ENCODE measurements at places on chromosomes 13 and 19.

GRCh38 chr19:19592690-19593089, 25.8 kb downstream of the PBX4 start:
- no peak for DNase-seq

DNA sequence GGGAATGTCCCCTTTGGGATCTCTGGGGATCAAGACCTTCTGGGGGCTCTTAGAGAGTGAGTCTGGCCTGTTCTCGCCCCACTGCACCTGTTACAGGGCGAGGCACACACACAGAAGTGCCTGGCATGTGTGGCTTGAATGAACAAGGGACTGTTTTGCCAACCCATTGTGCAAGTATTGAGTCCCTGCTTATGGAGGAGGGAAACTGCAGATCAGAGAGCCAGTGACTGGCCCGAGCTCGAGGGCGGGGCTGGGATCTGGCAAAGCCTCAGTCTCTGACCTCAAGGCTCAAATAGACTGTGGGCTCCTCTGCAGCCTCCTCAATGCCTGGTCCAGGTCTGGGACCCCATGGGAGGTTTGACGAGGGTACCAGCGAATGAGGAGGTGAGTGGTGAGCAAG, 5.5 kb downstream of the RAVER1 start:
- DNase-seq, result no peak

DNA sequence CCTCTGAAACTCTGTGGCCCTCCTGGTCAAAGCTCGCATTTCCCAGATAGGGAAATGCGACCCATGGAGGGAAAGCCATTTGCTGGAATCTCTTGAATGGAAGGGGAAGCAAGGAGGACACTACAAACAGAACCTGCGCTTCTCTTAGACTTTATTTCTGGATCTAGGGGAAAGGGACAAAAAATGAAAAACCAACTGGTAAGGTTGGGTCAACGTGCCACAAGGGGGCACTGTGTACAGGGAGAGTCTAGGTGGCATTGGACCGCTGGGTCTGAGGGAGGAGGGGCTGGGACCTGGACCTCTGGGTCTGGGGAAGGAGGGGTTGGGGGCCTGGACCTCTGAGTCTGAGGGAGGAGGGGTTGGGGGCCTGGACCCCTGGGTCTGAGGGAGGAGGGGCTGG, 5.0 kb downstream of the KLK4 start:
- DNase-seq, result no peak

- DNase-seq, result no peak
These were observed 32.3 kb downstream of the ITM2B start for GRCh38 chr13:48265217-48265815.

DNA sequence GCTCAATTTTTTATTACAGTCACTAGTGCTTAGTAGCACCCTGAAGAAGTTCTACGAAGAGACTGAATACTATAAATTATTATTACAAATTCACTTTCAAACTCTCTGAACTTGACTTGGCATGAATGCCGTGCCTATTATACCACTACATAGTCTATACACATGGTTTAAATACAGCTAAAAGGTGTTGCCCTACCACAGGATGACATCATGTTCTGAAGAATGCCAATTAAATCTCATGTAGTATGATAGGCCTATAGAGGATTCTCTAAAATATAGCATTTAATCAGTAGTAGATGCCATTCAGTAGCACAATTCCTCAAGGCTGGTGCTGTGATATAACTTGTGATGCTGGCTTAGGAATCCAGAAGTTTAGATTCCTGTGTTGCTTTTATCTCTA, 16.7 kb upstream of the POSTN start:
- DNase-seq, result no peak

- DNase-seq, result no peak
These were observed 137.9 kb downstream of the RGCC start for GRCh38 chr13:41595298-41595697.

- no peak for DNase-seq
These were observed 311.3 kb downstream of the DLEU7 start for GRCh38 chr13:50531917-50532899.

DNA sequence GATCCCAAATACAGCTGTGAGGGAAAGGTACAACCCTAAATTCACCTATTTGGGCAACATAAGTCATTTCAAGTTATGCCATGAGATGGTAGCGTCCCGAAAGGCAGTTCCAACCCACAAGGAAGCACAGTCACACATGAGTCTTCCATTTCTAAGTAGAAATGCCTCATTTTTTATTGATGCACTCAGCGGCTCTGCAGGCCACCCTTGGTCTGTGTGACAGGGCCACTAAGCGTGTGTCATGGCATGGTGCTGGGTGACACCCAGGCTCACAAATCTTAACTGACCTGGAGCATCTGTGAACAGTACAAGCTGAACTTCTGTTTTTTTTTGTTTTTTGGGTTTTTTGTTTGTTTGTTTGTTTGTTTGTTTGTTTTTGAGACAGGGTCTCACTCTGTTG, 15.1 kb downstream of the RAB20 start:
- no peak for DNase-seq

DNA sequence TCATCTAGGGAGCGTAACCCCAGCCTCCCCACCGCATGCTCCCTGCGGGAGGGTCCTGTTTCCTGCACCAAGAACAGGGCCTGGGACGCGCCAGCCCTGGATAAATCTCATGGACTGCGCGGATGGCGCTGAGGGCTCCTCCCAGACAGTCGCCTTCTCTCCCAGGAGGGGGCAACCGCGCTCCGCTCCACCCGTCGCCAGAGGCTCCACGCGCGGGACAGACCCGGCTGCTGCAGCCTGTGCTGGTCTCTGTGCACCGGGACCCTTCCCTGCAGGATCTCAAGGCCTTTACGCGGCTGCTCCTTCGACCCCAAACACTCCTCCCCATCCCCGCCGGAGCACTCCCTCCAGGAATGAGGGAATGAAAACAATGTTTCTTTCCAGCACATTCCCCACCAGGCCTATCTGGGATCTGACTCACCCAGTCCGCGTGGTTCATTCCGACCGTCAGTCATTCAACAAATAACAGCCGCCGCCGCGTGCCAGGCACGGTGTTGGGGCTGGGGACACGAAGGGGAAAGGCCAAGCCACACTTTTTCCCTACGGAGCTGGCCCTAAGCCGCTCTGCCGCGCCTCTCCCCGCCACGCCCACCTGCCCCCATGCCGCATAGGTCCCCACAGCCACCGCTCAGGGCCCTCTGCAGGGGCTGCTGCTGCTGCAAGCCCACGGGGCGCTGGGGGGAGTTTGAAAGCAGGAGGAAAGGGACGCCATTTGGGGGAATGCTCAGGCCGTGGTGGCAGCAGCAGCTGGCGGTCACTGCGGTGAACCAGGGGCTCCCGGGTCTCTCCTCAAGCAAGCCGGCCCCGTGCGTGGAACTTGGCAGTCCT, 6.0 kb downstream of the PNMA8B start:
- no peak for DNase-seq

GRCh38 chr19:6249296-6249695, 30.5 kb downstream of the MLLT1 start:
- DNase-seq, result no peak
